ENCODE measurements at places on chromosomes 1 and 21. TPM values are rescaled to one million over a fixed set of nuclear protein-coding genes. Genes with fewer than 3 reads are reported as not detected.

Gene IL10
- not detected for total RNA-seq

Gene C1orf226
- 9.8 TPM for total RNA-seq

DNA sequence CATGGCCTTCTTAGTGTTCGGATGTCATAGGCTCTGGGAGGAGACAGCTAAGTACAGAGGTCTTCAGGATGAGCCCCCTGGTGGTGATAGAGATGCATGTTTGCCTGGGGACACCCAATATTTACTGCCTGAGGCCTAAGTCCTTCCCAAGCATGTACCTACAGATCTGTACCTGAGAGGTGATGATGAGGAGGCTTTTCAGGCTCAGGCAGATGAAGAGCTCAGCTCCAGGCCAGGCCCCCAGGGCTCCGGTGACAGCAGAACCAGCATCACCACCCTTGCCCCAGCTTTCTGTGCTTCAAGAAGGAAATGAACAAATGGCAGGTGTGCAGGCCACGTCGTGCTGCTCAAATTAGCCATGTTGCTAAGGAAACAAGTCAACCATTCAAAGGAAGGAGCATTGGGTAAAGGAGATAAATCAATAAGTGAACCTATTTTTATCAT is 21.1 kb downstream of the CACNA1E start:
- peak; percentile 16 for DNase-seq

DNA sequence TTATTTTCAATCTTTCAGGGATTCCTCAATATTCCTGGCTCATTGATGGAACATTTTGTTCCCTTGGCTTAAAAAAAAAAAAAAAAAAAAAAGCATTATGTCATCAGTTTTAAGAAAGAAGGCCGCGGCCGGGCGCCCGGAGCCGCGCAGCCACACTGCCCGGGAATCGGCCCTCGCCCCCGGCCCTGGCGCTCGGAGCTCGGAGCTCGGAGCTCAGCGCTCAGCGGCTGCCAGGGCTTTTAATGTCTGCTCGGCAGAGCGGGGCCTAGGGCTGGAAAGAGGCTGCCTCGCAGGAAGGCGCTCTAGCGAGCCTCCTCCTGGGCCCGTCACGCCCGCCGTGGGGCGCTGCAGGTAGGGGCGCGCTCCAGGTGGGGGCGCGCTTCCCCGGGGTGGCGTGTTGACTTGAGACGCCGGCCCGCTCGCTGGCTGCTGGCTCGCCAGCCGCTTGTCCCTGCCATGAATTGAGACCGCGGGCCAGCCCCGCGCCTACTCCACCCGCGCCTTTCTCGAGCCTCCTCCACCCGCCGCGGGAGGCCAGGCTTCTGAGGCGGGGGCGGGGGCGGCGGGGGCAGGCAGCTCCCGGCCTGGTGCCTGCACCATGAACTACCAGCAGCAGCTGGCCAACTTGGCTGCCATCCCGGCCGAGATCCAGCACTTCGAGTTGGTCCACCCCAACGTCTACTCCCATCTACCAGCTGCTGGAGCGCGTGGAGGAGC is 5.4 kb upstream of the TDRD5 start:
- DNase-seq = peak; percentile 65

DNA sequence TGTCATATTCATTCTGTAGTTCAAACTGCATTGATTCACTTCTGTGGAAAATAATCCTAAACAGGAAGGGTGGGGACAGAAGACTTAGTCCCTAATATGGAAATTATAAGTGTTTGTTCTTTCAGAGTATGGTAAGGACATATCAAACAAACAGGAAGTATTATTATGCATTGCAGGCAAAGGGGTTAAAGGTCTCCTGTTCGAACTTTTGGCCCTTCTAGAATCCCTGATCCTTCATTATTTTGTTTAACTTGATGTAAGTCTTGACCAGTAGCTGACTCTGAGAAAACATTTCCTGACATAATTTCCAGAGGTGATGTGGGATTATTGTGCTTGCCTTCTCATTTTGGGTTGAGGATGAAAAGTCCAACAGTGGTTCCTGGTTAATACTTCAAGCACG is 215.4 kb upstream of the ADGRL2 start:
- DNase-seq = no peak

- DNase-seq = no peak
Observed at GRCh38 chr1:89098857-89099256, 27.1 kb downstream of the GBP2 start.

- no peak for DNase-seq
Observed at GRCh38 chr1:160260406-160261382, 1.7 kb downstream of the DCAF8 start.

DNA sequence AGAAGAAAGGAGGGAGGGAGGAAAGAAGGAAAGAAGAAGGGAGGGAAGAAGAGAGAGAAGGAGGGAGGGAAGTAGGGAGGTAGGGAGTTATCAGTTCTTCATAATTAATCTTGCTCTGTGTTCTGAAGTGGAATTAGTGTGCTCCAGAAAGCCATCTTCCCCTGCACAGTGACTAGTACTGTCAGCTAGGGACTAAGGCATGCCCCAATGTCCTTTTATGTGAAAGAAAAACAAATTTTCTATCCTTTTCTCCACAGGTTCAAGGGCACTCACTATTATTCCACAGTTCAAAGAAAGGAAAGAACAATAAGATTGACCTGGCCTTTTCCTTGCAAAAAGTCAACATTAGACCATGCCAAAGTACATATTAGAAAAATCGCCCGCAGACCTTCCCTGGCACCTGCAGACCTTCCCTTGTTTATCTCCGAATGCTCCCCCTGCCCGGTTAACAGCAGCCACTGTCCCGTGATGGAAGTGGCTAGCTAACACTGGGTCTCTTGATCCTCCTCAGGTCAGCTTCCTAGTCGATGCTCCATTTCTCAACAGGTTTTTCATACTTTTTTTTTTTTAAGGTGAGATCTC is 107.2 kb upstream of the EDEM3 start:
- no peak for DNase-seq

GRCh38 chr1:29282135-29282923 is 46.0 kb downstream of the PTPRU start:
- no peak for DNase-seq

DNA sequence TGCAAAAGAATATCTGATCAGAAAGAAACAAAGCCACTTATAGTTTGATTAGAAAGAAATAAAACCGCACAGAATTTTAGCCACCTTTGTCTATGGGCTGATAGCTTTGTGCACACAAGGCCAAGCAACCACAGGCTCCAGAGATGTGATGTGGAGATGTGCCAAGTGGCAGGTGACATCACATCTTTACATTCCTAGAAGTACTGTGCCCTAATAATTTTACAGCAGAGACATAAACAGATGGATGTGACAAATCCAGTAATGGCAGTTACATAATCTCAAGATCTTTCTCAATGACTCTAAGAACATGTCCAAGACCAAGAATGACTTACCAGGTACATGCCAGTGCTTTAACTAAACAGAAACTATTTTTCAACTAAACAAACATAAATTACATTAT is 159.5 kb downstream of the LTN1 start:
- DNase-seq = no peak

GRCh38 chr21:41432562-41433460 is 6.8 kb downstream of the MX1 start:
- DNase-seq = no peak

Gene TLCD4
- total RNA-seq = 0.89 TPM

Gene CADM3
- total RNA-seq = 10.0 TPM

- no peak for DNase-seq
Observed at GRCh38 chr1:91584878-91585277, 84.2 kb downstream of the CDC7 start.

GRCh38 chr1:117659550-117660270 is 53.9 kb downstream of the TENT5C start:
- DNase-seq = no peak

Gene OR2L13
- total RNA-seq = not detected

- peak; percentile 81 for DNase-seq
Observed at GRCh38 chr1:47436304-47436978, 1.4 kb upstream of the FOXD2 start.

Gene TRIM63
- total RNA-seq = not detected

Gene RGSL1
- total RNA-seq = not detected

Gene PLA2G2D
- not detected for total RNA-seq

- no peak for DNase-seq
Observed at GRCh38 chr1:4133297-4133938, 233.3 kb upstream of the C1orf174 start.

- DNase-seq = no peak
Observed at GRCh38 chr21:41445465-41445862, 19.4 kb downstream of the MX1 start.

DNA sequence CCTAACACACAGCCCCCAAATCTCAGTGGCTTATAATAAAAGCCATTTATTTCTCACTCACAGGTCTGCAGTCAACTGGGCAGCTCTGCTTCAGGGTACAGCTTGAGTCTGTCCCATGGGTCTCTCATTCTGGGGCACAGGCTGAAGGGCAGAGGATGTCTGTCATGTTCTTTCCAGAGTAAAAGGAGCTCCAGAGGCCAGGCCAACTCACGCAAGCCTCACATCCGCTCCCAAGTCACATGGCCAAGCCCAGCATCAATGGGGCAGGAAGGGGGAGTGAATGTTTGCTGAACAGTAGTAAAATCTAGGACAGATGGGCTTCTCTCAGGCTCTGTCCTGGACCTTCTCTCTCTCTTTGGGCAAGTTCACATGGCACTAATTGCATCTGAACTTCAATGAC is 7.1 kb upstream of the SSBP3 start:
- DNase-seq = no peak

DNA sequence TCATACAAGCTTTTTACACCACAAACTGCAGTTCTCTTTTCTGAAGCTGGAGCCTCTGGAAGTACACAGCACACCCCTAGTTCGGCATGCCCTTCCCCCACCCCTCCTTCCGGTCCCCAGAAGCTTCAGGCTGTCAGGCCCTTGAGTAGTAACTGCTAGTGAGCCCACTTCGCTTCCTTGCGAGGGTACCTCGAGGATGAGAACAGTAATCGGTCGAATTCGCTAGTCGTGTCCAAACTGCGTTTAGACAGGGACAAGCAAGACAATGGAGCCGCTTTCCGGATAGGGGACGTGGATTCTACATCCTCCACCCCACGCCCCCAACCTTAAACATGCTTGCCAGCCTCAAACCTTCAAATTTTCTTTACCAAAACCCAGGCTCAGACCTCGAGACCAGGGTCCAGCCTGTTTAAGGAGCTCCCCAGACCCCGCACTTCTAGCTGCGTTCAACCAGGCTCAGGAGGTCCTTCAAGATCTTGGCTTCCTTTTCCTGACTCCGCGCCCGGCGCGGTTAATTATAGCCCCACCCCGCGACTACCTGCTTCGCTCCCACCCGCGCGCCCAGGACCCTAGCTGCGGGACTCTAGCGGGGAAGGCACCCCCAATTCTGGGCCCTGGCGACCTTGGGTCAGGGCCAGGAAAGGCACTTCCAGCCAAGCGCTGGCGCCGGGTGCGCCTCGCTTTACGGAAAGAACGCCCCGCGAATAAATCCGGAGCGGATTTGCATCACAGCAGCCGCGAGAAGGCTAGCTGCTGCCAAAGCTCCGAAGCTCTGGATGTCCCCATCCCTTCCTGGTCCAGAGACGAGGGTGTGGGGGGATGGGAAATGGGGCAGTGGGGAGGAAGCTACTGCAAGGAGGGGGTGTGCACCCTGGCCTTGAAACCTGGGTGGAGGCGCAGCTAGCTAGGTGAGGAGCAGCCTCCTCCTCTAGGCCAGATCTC is 8.1 kb upstream of the TSPAN1 start:
- no peak for DNase-seq

Gene CRNN
- total RNA-seq = not detected

All from neural crest cell (in vitro differentiated cells).